NCI-H774 (cell line): ENCODE measurements at places on chromosomes 1 and 21.

GRCh38 chr1:118204648-118205047 is 19.6 kb upstream of the SPAG17 start:
- peak; percentile 10 for DNase-seq

DNA sequence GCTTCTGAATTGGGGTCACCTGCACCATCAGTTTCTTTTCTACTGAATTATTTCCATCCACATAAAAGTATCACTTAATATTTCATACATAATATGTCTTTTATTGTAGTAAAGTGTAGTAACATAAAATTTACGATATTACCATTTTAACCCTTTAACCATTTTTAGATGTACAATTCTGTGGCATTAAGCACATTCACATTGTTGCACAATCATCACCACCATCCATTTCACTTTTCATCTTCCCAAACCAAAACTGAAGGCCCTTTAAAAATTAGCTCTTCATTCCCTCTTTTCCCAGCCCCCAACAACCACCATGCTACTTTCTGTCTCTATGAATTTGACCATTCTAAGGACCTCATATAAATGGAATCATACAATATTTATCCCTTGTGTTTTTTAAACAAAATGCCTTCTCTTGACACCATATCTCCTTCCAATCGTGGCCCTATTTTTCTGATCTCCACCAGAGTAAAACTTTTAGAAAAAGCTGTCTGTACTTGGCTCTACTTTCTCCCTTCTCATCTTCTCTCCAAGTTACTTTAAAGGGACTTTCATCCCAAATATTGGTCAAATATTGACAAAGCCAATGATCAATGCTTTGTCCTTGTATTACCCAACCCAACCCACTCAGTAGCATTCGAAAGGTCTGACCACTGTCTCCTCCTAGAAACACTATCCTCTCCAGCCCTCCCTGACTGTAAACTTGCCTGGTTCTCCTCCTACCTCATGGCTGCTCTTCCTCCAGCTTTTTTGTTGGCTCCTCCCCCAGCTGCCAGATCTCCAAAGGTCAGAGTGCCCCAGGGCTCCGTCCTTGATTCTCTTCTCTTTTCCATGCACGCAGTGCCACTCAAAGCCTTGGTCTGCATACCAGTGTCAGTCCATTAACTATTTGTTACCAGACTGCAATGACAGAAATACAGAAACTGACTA is 44.7 kb downstream of the SLC30A10 start:
- DNase-seq = no peak

GRCh38 chr21:24577301-24577700 is 1030.0 kb downstream of the MRPL39 start:
- no peak for DNase-seq

DNA sequence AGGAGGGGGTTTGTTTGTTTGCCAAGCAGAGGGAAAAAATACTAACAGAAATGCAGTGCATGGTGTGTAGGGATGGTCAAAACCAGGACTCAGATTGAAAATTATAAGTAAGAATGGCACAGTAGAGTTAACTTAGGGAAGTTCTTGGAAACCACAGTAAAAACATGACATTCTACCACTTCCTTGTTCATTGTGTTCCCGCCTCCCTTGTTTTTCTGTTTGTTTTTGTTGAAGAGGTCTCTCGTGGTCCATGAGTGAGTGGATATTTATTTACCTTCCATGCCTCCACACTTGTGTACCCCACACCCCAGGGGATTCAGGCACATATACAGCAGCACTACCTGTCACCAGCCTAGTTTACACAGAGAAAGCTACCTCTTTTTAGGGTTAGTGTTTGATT is 69.6 kb downstream of the OLFML2B start:
- peak; percentile 37 for DNase-seq

GRCh38 chr1:229839800-229840199 is 213.8 kb downstream of the URB2 start:
- DNase-seq = no peak
